Stimulated activated CD8-positive, alpha-beta memory T cell treated with anti-CD3 and anti-CD28 coated beads, Interleukin-7, amount 100 ng/mL, for 1 hour (primary cell): ENCODE measurements at places on chromosomes 1 and 21.

DNA sequence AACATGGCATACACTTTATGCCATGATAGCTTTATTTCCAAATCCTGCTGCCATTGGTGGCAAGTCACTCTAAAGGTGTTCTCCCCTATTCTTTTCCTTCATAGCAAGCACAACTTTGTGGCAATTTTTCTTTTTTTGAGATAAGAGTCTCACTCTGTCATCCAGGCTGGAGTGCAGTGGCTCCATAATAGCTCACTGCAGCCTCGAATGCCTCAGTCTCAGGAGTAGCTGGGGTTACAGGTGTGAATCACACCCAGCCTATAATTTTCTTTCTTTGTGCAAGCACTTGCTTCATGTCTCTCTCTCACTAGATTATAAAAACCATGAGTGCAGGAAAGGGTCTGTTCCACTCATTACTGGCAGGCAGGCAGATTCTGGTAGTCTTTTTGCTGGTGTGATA, 5.4 kb upstream of the KDM4A start:
- DNase-seq, result no peak

GRCh38 chr1:68916221-68916902, 419.5 kb upstream of the DEPDC1 start:
- no peak for DNase-seq

DNA sequence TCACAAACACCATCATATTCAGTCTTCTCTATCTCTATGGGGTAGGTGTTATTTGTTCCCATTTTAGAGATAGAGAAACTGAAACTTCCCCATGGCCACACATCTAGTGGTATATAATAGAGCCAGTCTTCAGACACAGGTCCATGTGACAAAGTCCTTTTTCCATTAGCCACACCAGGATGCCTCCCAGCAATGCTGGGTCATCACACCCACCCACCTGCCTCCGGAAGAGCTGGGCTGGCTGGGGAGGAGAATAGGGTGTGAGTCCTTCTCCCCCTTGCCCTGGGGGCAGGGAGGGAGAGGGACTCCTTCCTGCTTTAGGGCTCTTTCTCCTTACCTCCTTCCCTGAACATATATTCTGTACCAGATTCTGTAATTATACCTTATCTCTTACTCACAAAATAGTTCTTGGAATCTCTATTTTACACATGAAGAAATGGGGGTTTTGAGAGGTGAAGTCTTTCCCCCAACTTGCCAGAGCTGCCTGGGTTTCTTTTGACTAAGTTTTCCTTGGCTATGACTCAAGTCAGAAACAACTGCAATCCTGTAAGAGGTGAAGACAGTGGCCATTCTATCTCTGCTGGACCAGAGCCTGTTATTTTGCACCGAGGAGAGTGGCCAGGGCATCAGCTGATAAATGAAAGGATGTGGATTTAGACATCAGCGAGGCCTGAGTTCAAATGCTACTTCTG, 30.0 kb downstream of the SOX13 start:
- DNase-seq, result no peak

DNA sequence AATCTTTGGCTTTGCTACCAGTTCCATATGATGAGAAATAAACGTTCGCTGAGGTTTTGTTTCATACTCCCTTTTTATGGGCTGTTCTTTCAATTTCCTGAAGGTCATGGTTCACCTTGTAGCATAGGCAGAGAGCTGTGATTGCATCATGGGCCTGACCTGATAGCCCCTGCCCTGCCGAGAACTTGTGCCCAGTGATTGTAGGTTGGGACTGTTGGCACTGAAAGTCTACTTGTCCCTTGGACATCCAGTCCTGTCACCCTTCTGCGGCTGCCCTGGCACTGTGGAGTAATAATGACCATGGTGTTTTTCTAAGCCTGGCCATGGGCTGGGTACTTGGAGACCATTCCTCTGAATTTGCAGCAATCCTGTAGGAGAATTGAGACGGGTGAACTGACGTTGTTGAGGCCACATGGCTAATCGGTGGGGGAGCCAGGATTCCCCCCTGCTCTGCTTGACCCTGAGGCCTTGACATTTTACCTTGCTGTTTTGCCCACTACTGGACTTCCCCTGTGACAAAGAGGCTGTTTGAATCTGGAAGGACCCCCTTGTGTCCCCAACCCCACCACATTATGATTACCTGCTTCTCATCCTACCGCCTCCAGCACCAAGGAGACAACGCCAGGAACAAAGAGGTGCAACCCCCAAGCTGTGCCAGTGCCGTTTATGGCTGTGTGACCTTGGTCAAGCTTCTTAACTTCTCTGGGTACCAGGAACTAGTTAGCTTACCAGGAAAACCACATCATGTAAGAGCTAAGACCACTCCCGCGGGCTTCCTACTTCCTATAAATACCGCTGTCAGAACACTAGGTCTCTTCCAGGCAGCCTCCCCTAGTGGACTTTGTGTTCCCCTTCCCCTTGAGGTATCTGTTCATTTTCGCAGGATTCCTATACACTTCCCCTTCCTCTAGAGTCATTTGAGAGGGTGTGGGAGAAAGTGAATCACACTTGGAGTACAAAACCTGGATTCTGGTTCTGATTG, 23.4 kb downstream of the SESN2 start:
- no peak for DNase-seq

- no peak for DNase-seq
Measured at GRCh38 chr1:240306673-240307072, 215.0 kb downstream of the FMN2 start.
